ENCODE measurements at places on chromosomes 6 and 20. TPM values are rescaled to one million over a fixed set of nuclear protein-coding genes. Genes with fewer than 3 reads are reported as not detected.
A peak's percentile ranks its signal among the peaks of the same experiment; 100 is the strongest.

- DNase-seq = peak; percentile 24
Observed at GRCh38 chr6:16473184-16473907, 235.0 kb downstream of the GMPR start.

DNA sequence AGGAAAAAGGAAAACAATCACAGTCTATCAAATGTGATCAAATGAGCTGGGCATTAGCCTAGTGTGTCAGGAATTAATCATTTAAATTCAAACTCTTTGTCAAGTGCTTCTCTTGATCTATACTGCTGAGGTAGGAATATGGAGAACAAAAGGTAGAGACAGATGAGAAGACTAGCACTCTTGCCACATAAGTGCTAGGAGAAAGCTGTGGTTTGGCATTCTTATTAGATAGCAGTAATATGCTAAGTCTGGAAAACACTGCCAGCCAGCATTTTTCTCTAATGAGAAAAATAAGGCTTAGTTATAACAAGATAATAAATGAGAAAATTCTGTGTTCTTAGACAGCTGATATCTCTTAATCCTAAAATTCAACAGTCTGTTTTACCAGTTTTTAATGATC is 38.9 kb downstream of the ORC3 start:
- DNase-seq = no peak

DNA sequence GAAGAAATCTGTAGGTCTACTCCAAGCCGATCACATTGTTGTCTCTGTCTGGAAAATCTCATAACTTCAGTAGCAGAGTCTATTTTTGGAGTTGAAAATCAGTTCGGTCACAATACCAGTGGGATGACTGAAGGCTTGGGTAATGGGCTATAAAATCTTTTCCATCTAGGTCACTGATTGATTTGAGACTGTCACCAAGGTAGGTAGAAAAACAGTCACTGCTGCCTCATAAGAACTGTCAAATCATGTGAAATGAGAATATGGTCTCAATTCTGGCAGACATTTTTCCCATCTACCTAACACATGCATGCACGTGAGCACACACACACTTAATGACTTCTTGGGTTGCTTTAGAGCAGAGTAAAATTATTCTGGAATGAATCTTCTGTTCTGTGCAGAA is 1162.8 kb upstream of the CITED2 start:
- peak; percentile 86 for DNase-seq

DNA sequence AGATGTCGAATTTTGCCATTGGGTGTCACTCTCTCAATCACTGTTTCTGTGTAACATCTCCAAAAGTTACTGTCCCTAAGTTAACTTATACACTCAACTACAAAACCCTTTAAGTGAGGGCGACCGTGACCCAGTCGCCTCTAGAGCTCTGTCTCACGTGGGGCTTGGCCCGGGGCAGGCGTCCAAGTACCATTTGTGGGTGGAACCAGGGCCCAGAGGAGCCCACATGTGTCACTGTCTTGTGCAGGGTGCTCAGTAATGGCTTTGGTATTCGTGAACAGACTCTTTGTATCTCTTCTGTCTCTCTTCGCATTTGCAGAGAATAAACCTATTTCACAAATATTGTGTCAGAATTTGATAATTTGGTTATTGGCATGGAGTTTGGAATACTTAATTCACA is 109.9 kb upstream of the THBS2 start:
- peak; percentile 65 for DNase-seq

The PCNA gene
- total RNA-seq = 800 TPM

- peak; percentile 66 for DNase-seq
Observed at GRCh38 chr6:56714273-56714672, 71.6 kb upstream of the DST start.

Data from M059J (cell line).